BJ (cell line): ENCODE measurements at places on chromosomes 1 and 21.

DNA sequence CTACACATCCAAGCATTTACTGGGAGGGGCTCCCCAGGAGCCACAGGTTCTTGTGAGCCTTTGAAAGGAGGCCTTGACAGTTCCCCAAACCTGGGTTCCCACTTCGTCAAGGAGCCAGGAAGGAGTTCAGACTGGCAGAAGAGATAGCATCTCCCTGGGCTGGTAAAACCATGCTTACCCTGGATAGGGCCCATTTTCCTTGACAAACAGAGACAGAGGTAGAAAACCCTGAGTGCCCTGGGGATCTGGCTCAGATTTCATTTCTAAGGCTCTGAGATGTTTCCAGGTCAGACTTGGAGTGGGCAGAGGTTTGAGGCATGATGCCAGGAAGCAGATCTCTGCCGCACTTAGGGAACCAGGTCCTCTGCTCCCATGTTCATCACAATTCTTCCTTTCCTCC is 2.7 kb downstream of the ETNK2 start:
- DNase-seq = no peak

DNA sequence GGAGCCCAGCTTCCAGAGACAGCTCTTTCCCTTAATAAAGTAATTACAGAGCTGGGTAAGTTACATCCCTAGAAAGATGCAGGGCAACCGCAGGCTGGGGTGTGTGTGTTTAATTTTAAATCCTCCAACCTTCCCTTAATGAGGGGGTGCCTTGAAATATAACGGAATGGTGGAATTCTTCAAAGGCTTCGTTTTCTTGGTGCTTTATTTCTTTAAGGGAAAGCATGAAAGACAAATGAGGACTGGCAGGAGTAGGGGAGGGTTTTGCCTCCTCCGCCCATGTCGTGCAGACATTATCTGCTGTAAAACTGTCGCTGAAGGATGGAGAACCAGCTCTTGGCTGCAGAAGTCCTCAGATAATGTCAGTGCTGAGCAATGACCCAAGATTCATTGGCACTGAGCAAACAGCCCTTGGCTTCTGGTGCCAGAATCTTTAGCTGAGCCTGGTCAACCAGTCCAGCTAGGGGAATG is 15.5 kb downstream of the SLC6A17 start:
- DNase-seq = no peak

GRCh38 chr21:37405629-37406028 is 39.1 kb downstream of the DYRK1A start:
- DNase-seq = no peak

GRCh38 chr1:215583185-215583749 is 16.2 kb downstream of the KCTD3 start:
- DNase-seq = no peak

DNA sequence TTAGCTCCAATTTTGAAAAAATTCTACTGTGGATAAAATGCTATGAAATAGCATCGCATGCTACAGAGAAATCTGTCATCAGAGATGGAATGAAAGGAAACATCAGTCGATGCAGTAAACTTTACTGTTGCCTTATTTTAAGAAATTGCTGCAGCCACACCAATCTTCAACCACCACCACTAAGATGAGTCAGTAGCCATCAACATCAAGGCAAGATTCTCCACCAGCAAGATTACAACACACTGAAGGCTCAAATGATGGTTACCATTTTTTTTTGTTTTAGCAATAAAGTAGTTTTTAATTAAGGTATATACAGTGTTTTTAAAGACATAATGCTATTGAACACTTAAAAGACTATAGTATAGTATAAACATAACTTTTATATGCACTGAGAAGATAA is 95.6 kb upstream of the JUN start:
- DNase-seq = no peak

GRCh38 chr1:226983247-226983991 is 43.3 kb downstream of the COQ8A start:
- DNase-seq = no peak

DNA sequence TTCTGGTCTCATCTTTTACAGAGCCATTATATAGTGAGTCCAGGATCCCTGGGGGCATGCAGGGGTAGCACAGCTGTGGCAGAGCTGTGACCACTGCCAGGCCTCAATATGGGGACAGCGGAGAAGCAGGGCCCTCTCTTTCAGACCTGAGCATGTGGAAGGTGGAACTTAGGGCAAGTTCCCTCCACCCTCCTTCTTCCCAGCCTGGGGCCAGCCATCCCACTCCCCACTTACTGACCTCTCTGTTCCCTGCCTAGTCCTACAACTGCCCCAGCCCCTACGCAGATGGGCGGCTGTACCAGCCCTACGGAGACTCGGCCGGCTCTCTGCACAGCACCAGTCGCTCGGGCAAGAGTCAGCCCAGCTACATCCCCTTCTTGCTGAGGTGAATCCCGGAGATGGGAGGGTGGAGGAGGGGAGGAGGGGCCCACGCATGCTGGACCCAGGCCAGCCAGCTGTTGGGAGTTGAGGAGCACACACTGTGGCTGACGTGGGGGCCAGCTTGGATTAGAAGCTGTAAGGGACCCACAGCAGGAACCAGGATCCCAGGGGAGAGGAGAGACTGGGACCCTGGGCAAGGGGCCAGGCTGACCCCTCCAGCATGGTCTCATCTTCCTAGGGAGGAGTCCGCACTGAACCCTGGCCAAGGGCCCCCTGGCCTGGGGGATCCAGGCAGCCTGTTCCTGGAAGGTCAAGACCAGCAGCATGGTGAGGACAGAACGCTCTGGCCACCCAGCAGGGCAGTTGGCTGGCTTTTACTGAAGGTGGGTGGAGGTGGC is 10.7 kb downstream of the PSRC1 start:
- DNase-seq = no peak

DNA sequence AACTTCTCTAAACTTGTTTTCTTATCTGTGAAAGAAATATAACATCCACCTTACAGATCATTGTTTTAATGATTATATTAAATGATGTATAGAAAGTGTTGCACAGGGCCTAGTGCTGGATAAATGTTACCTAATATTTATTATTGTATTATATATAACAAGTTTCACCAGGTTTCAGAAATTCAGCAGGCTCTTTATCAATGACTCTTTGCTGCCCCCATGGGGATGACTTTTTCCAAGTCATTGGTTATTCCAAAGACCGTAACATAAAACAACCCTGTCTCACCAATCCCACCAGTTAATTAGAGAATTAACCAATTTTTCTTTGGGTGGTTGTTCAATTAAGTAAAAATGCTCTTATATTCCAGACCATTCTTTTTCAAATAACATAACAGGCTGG is 7.3 kb upstream of the DEDD start:
- no peak for DNase-seq

GRCh38 chr1:152162792-152163463 is 3.9 kb upstream of the RPTN start:
- DNase-seq = peak; percentile 91

DNA sequence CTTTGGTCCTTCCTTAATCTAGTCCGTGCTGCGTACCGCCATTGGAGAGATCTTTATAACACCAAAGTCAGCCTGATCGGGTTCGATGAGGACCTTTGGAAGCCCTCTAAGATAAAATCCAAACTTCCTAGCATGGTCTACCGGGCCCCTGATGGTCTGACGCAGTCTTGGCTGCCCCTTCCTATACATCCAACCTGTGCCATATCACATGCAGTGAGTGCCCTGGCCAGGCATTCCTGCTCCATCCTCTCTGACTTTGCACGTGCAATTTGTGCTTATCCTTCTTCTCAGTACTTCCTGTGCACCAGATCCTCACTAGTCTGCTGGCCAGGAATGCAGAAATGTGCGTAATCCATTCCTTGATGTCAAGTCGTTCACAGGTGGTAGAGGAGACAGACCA is 45.6 kb downstream of the CFAP57 start:
- DNase-seq = no peak

DNA sequence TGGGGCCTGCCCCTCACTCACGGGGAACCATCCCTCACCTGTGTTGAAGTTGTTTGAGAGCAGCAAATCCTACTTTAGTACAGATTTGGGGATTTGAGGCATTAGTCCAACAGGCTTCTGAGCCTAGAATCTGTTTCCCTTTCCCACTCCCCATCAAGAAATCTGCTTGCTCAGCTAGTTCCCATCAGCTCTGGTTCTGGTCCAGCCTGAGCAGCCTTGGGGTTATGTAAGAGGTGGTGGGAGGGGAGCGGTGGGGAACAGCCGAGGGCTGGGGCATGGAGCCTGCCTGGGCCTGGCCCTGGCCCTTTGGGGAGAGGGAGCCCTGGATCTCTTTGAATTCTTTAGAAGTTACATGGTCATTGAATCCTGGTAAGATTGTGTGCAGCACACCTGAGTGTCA is 4.1 kb downstream of the GSTM5 start:
- no peak for DNase-seq

- DNase-seq = no peak
These were observed 33.8 kb upstream of the ID3 start for GRCh38 chr1:23593042-23593521.

- DNase-seq = no peak
These were observed 19.1 kb upstream of the SLC5A9 start for GRCh38 chr1:48203287-48203900.

- no peak for DNase-seq
These were observed 63.0 kb downstream of the UBE2T start for GRCh38 chr1:202278751-202279150.

DNA sequence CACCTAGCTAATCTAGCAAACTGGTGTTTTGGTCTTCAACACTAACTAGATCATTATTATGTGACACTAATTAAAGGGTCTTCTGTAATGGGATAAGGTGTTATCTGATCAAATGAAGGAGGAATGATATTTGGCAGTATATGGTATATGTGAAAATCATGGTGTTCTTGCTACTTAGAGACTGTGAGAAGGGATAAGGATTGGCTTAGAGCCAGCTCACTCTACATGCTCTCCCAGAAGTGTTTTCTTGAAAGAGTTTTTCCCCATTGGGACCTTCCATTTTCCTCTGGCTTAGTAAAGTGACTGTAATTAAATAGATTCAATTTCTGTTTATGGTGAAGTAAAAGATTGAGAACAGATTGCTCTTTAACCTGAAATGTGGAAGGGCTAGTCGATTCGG is 71.2 kb upstream of the RGL1 start:
- no peak for DNase-seq

DNA sequence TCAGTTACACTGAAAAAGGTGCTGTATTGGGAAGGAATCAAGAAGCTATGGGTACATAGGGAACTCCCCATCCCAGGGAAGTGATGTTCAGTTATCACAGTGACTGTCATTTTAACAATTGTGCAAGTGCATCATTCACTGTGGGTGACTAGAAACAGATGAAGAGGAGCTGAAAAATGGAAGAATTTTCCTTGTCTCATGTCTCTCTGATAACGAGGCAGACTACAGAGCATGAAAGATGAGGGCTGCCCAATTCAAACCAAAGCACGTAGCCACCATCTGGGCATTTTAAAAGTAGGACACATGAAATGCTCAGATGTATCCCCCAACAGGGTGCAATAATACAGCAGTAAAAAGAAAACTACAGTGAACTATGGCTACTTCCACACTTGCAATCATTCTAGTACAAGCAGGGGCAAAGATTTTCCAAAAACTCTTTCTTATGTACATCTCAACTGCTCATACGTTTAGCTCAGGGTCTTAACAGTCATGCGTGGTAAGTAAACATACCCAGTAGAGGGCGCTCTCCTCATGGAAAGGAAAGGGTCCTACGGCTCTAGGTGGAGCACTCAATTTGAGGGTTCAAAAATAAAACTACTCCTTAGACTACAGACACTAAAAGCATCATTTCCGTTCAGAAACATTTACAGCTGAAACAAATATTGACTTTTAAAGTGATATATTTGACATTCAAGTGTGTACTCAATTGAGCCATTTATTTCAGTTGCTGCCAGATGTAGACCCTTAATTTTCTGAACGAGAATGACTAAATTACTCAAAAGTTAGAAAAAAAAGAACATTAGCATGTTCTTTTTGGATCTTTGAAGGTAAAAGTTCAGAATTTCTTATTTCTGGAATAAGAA is 143.2 kb downstream of the KCTD3 start:
- DNase-seq = no peak

DNA sequence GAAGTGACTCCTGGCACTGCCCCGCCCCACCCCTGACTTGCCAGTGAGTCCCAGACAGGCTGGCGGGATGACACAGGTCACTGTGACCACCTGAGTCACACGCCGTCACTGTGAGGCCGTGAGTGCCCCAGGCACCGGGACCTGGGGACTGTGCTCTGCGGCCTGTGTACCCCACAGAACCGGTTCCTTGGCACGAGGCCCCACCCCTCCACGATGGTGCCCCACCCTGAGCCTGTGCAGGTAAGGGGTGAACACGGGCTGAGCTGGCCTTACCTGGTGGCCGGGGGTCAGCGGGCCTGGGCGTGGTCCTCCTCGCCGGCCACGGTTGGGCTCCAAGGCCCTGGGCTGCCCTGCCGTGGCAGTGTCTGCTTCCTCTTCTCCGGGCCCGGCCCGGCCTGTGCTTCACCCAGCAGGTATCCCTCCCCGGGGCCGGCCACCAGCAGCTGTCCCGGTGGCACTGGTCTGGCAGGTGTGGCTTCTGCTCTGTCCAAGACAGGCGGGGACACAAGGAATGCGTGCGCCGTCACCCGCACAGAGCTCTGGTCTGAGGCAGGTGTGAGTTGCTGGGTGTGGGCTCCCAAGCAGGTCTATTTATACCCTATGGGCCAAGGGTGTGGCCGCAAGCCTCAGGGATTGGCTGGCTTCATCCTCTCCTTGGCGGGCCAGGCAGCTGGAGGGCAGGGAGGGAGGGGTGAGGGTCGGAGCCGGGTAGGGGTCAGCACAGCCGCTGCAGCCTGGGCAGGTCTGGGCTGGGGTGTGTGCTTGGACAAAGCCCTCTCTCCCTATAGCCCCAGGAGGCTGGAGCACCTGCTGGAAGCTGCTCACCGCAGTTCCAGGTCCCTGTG is at the start of gene RNF223:
Gene RNF223, minus strand, starts transcription at position 564 of the 845 bp plus-strand sequence. CDS start 1,740 bp downstream, outside the sequence.
- DNase-seq = no peak

GRCh38 chr1:16173447-16174260 is 17.8 kb upstream of the EPHA2 start:
- DNase-seq = no peak

- DNase-seq = no peak
These were observed 97.7 kb upstream of the GREM2 start for GRCh38 chr1:240709676-240710075.

DNA sequence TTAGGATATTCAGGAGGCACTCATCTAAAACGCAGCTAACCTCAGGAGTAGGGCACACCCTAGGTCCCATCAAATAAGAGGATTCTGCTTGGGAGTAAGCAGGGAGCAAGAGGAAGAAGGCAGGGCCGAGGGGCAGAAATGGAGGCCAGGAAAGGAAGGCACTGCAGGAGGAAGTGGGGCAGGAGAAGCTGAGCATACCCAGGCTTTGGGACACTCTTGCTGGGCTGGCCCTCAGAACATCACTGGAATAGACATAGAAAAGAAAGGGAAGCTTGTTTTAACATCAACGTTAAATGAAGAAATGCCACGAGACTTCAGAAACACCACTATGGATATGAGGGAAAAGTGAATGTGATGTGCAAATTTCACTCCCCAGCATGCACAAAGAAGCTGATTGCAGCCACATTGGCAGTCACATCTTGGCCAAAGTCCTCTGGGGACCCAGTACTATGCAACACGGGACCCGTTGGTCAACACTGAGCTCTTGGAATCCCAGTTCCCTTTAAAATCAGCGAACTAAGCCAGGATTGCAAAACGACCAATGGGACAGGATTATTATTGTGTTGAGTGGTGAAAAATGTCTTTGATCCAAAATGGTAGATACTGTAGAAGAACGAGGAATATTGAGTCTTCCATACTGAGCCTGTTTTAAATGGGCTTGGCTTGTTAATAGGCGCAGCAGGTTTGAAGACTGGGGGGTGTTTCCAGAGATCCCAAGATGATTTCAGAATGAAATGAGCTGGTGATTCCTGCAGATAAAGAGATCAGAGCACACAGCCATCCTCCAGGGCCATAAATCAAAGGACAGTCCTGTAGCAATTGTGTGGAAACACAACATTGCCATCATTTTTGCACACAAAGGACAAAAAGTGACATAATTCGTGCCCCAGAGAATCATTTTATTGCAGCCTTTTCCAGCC is 152.4 kb downstream of the TOMM20 start:
- no peak for DNase-seq
